Progenitor cell of endocrine pancreas (in vitro differentiated cells): ENCODE measurements at places on chromosomes 13 and 19. TPM values are rescaled to one million over a fixed set of nuclear protein-coding genes. Genes with fewer than 3 reads are reported as not detected.

KIR2DL4 gene
- total RNA-seq = not detected in 2 replicates

GRCh38 chr13:25608181-25608580 lies 236.4 kb downstream of the ATP8A2 start:
- no peak overlapping the region for H3K4me3 ChIP-seq
- H3K27me3 ChIP-seq = no peaks in the 10 kb centered on the region
- no peak overlapping the region for H3K27ac ChIP-seq

SOX1 gene
- total RNA-seq = 0.51 and 0.57 TPM in 2 replicates

- no peaks in the 10 kb centered on the region for H3K4me1 ChIP-seq
- H3K27me3 ChIP-seq = no peaks in the 10 kb centered on the region
- H3K4me3 ChIP-seq = no peak overlapping the region
Measured at GRCh38 chr19:4538601-4538954, 1.3 kb downstream of the LRG1 start.

DNA sequence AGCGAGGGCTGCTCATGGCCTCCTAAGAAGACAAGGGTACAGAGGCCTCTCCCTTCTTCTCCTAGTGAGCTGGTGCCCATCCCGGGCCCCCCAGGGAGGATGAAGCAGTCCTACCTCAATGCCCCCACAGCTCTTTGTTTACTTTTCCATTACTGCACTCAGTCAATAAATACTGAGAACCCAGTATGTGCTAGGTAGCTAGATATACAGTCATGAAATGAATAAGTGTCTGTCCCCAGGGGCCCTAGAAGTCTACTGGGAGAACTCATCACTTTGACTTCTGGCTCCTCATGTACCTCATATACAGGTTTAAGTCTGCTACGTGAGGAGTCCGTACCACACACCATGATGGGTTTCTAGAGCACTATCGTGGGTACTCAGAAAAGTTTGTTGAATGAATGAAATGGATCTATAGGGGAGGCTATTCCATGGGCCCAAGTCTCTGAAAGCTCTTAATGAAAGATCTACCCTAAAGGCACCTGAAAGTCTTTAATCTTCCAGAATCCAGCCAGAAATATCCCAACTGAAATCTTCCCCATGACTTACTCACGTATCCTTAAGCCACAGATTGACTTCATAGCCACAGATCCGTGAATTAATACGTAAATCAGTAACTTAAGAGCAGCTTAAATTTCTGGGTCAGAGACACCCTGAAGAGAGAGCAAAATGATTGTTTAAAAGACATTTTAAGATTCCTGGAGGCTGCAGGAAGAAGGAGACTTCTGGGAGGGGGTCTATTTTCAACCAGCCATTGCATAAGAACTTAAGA lies 51.6 kb upstream of the POMP start:
- H3K36me3 ChIP-seq = no peaks in the 10 kb centered on the region
- H3K4me3 ChIP-seq = no peak overlapping the region
- DNase-seq = no peak
- no peak overlapping the region for H3K27ac ChIP-seq
- no peaks in the 10 kb centered on the region for H3K4me1 ChIP-seq

NCAN gene
- 0.17 and 0.36 TPM in 2 replicates for total RNA-seq
